ENCODE measurements at places on chromosomes 12 and 14. TPM values are rescaled to one million over a fixed set of nuclear protein-coding genes. Genes with fewer than 3 reads are reported as not detected.

SERPINA3 gene
- 36.9 TPM for total RNA-seq

ZNF26 gene
- total RNA-seq = 12.1 TPM

C14orf132 gene
- total RNA-seq = 0.66 TPM

TMPRSS12 gene
- not detected for total RNA-seq

GPD1 gene
- not detected for total RNA-seq

AQP5 gene
- total RNA-seq = 0.09 TPM

POTEM gene
- total RNA-seq = not detected

SAMD15 gene
- 0.94 TPM for total RNA-seq

RASAL1 gene
- total RNA-seq = not detected

PELI2 gene
- 3.6 TPM for total RNA-seq

DLGAP5 gene
- total RNA-seq = 57.8 TPM
